ENCODE measurements at places on chromosomes 5 and 9. TPM values are rescaled to one million over a fixed set of nuclear protein-coding genes. Genes with fewer than 3 reads are reported as not detected.

OR5C1 gene
- total RNA-seq = not detected

PMPCA gene
- 57.6 TPM for total RNA-seq

LRRC19 gene
- total RNA-seq = not detected

KCNIP1 gene
- not detected for total RNA-seq

DNA sequence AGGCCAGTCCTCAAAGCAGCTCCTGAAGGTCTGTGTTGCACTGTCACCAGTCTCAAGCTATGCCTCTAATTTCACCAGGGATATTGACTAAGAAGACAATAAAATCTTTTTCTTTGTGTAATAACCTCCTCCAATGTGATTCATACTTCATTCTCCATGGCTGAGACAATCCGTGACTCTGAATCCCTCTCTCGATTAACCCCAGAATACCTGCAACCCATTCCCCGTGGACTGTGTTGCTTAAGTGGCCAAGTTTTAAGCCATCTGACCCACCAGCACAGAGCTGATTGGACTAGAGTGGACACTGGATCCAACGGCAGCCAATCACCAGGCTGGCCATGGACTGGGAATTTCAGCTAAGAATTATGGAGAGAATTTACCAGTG is 5.4 kb upstream of the CCIN start:
- H3K27me3 ChIP-seq = no peaks in the 10 kb centered on the region
- peaks cover 5% of the 10 kb centered on the region for H3K4me1 ChIP-seq
- H3K27ac ChIP-seq = peak overlapping the region; percentile 63
- H3K4me3 ChIP-seq = no peak overlapping the region
- no peaks in the 10 kb centered on the region for H3K36me3 ChIP-seq

- no peaks in the 10 kb centered on the region for H3K27me3 ChIP-seq
- DNase-seq = no peak
- peak overlapping the region; percentile 75 for H3K27ac ChIP-seq
- no peaks in the 10 kb centered on the region for H3K36me3 ChIP-seq
Observed at GRCh38 chr9:22036866-22037626, 27.9 kb upstream of the CDKN2B start.

All from psoas muscle (tissue), 8 donors.